Islet precursor cell (in vitro differentiated cells): ENCODE measurements at places on chromosomes 5 and 9.

DNA sequence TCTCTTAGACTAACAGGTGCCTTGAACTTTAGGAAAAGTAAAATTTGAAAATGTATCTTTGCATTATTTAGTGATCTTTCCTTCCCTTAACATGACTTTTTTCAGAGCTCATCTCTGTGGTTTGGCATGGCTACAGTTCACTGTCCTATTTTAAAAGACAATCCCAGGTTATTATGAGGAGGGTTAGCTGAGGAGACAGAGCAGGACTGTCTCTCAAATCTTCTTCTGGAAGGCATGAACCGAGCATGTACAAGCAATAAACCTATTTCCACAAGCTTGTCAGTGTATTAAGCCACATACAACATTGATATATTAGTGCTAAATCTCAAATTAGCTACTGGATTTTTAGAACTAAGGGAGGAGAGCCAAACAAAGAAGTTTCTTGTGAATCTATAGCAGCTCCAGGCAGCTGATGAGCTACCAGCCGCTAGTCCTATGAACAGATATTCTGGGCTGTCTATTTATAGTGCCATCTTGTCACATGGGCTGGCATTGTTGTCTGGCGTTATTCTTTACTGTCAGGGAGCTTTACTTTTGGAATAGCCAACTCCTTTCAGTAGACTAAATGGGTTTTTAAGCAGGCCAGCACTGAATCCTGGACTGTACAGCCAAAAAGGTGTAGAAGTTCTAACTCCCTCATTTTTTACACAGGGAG is 171.2 kb upstream of the ACTBL2 start:
- DNase-seq: no peak

GRCh38 chr5:135238622-135239452 is 160.2 kb downstream of the MACROH2A1 start:
- DNase-seq: peak; percentile 49

DNA sequence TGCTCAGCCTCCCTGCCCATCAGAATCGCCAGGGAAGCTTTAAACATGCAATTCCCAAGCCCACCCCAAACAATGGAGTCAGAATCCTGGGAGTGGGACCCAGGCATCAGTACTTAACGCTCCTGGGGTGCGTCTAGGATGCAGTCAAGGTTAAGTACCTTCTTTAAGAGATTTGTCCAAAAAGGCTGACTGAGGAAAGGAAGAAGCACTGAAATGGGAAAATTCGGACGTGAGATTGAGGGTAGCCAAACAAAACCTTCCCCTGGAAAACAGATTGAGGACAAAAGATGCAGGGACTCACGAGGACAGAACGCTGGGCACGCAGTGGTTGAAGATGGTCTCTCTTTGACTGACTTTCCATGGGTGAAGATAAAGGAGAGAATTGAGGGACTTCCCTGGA is 143.5 kb downstream of the MTX3 start:
- DNase-seq: peak; percentile 22

GRCh38 chr5:4294878-4295277 is 699.2 kb downstream of the IRX1 start:
- DNase-seq: no peak

DNA sequence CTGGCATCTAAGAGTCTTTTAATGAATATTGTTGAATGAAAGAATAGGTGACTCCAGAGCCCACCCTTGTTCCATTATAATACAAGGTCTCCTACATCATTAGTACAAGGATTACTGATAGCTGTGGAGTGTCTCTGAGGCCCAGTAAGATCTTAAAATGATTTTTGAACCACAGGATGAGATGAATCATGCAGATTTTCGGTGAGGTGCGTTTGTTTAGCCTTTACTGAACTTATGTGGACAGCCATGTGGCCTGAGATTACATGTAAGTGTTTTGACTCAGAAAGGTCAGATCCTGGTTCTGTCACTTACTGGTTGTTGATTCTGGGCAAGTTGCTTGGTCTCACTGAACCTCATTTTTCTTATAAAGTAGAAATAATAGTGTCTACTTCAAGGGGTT is 21.6 kb downstream of the NFX1 start:
- DNase-seq: no peak

DNA sequence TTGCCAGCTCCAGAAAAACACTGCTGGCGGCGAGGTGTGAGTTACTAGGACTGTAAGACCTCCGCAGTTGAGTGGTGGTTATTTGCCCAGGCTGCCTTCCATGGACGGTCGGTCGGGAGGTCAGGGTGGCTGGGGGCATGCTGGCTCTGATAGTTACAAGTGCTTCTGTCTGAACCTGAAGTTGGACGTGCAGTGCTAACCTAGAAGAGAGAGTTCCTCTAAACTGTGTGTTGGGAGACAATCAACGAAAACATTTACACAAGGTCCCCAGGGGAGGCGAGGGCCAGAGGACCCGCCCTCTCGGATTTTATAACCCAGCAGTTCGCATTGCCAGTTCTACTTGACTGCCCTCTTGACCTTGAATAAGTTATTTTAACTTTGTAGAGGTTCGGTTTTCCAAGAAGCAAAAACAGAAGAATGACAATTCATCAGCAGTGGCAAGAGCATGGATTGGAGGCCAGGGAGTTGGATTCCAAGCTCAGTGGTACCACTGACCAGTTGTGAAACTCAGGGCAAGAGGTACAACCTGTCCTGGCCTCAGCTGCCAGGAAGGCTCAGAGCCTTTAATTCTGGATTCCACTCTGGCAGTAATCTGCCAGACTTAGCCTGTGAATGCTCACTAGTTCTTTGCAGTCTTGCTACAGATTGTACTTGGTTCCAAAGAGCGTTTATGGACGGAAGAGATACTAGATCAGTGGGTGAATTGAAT is 28.7 kb upstream of the PDE8B start:
- DNase-seq: peak; percentile 51

- DNase-seq: no peak
Observed at GRCh38 chr5:71932131-71932654, 175.1 kb upstream of the MAP1B start.

DNA sequence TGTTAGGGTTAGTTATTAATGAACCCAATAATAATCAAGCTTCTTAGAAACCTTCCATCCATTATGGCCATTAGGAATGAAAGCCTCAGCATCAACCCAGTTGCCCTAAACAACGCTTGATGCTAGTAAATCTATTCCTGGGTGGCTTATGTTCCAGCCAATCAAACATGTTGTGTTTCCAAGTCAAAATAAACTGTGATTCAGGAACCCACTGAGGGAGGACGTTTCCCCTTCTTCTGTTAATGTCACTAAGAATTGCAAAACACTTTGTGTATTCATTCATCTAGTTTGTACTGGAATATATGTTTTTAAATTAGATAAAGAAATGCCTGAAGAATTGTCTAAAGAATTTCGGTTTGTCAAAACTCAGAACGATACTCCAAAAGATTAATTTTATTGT is 142.5 kb upstream of the MSX2 start:
- DNase-seq: no peak

DNA sequence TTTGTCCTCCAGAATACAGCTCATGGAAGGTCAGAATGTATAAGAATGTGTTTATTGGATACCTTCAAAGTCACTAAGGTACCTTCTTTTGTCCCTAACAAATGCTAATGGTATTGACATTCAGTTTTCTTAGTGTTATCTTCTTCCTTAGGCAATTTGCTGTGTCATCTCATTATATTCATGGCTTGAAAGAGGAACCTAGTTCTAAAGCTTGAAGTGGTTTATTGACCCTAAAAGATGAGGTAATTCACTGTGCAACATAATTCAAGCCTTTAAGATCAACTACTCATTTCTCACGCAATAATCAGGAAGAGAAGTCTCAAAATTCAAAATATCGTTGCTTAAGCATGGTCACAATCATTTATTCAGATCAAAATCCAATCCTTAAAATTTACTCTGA is 342.7 kb upstream of the RIOK2 start:
- DNase-seq: no peak

DNA sequence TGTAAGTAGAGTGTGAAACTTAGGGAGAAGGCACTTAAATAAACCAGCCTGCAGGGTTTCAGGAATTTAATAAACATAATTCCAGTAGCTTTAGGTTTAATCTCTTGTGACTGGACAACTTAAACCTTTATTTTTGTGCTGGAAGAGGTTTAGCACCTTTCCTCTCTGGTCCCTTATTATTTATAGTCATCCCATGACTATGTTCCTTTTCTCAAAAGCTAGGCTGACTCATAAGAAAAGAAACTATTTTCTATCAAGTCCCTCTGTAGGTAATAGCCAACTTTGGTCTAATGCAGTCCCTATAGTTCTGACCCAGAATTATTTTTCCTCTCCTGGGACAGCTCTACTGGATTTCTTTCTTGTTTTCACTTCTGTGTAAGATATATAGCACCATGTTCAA is 588.9 kb downstream of the NR2F1-AS1 start:
- DNase-seq: no peak

DNA sequence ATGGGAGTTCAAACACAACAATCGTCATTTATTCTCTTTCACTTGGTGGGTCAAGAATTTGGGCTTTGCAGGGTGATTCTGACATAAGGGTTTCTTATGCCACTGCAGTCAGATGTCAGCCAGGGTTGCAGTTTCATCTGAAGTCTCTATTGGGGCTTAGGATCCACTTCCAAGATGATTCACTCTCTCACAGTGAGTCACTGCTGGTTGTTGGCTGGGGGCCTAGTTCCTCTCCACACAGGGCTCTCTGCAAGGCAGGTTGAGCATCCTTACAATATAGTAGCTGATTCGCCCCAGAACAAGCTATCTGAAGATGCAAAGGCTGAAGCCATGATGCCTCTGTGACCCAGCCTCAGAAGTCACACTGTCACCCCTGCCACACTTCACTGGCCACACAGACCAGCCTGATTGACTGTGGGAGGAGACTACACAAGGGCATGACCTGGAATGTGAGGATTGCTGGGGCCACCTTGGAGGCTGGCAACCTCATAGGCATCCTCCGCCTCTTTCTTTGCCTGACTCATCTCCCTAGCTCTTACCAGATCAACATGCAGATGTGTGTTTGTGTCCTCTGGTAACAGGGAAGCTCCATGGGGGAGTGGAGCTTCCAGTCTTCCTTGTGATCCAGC is 4.5 kb upstream of the CARD19 start:
- peak; percentile 66 for DNase-seq

DNA sequence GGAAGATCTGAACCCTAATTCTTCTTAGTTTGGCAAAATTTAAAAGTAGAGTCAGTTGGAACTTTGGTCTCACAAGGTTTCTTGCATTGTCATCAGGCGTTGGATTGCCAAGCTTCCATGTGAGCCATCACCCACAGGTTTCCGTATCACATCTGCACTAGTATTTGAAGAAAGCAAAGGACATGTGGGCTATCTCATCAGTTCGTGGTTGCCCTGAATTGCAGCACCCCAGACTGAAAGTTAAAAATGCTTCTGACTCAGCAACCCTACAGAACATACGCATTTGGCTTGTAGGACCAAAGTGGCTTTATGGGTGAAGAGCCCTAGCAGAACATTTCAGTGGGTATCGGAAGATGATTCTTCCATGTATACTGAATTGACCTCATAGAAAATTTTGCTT is 358.0 kb downstream of the ENC1 start:
- no peak for DNase-seq

- peak; percentile 69 for DNase-seq
Observed at GRCh38 chr5:7146886-7147285, 249.1 kb upstream of the ADCY2 start.

DNA sequence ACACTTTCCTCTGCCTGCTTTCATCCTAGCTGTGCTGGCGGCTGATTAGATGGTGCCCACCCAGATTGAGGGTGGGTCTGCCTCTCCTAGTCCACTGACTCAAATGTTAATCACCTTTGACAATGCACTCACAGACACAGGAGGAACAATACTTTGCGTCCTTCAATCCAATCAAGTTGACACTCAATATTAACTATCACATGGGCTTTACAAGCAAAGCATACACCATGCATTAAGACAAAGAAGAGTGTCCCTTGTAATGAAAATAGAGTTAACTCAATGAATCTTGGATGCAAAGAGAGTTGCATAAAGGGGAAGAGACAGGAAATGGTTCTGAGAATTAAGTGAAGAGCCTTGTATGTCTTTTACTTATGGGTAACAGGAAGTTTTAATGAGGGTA is 298.7 kb upstream of the BRINP1 start:
- DNase-seq: no peak

GRCh38 chr5:95660060-95660459 is 13.5 kb downstream of the RFESD start:
- no peak for DNase-seq

DNA sequence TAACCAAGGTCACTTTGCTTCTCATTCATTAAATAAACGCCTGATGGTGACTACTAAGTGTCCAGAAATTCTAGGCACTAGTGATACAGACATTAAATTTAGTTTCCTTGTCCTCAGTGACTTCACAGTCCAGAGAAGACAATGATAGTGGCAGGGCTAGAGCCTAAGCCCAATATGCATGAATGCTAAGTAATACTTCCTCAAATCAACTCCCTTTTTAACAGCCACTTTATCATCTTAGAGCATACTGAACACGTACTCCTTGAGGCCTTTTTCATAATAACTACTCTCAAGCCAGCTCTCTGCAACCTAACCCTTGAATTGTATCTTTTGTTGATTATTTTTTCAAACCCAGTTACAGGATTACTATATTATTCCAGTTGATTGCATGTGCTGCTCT is 74.1 kb downstream of the STX17 start:
- no peak for DNase-seq

GRCh38 chr5:158119961-158120723 is 261.2 kb upstream of the CLINT1 start:
- no peak for DNase-seq

DNA sequence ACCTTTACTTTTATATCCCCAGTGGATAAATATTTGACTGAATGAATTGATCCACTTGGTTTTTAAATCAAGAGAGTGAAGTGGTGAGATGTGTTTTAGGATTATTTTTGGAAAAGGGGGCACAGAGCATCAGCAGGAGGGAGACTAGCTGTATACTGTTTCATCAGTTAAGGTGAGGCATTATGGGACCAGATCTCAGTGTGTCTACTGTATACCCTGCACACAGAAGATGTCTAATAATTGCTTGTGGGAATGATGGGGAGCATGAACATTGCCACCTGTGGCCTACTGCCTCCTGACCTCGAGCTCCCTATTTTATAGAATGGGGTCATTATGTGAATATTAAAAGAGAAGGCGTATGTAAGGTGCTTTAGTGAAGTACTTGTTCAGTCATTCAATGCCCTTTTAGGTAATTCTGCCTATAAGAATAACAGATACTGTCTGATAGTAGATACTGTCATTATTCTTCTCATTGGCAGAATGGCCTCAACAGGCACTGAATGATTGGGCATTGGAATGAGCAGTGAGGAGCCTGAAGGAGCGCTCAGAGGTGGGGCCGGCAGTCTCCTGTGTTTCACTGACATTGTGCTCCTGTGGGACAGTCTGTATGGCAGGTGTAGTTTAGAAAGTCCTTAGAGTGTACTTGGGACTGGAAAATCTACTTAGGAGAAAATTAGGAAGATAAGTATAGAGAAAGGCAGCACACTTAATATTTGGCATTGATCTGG is 47.4 kb upstream of the FAM120AOS start:
- DNase-seq: no peak

- peak; percentile 85 for DNase-seq
Observed at GRCh38 chr9:91421128-91421765, 2.4 kb downstream of the NFIL3 start.

GRCh38 chr5:158390577-158390976 is 531.6 kb upstream of the CLINT1 start:
- no peak for DNase-seq
